ENCODE measurements at places on chromosomes 16 and 17.

DNA sequence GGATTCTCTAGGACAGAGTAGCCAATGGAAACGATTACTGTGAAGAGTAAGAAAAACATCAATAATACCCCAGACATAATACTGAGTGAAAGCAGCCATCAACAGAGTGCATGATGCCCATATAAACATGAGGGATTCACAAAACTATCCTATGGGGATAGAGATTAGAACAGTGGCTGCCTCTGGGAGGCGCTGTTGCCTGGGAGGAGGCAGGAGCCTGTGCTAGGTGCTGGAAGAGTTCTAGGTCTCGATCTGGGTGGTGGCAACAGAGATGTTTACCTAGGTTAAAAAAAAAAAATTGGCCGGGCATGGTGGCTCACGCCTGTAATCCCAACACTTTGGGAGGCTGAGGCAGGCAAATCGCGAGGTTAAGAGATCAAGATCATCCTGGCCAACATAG is 7.9 kb downstream of the FA2H start:
- DNase-seq = no peak

DNA sequence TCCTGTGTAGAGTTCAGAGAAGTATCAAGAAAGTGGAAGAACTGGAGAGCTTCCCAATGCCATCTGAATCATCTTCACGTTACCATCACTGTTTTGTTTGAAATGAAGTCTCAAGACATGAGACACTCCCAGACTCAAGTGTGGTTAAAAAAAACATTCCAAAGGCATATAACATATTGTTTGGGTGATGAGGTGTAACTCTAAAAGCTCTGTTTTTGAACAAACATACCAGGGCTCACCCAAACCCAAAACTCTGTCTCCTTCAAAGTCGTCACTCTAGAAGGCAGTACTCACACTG is 6.3 kb upstream of the ZCCHC14 start:
- DNase-seq = no peak

DNA sequence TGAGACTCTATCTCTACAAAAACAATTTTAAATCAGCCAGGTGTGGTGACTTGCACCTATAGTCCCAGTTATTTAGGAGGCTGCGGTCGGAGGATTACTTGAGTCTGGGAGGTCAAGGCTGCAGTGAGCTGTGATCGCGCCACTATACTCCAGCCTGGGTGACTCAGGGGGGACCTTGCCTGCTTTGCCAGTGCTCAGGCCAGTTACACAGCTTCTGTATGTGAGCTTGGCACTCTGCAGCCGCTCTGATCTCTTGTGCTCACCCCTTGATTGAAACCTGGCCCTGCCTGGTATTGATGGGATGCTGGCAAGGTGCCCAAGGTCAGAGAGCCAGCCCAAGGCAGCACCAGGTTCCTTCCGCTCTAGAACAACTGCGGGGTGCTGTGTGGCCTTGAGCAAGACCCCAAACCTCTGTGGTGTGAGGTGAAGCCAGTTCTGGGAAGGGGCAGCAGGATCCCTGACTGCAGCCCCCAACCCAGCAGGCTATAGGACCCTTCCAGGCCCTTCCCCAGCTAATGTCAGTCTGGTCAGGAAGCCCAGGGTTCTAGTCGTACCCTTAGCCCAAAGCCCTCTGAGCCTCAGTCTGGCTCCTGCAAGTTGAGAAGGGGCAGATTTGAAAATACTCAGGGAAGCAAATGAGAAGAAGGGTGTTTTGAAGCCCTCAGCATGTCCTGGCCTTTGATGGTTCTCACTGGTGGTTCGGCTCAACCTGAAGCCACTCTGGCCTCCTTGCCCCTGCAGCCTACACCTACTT is 18.9 kb downstream of the MMP15 start:
- no peak for DNase-seq

DNA sequence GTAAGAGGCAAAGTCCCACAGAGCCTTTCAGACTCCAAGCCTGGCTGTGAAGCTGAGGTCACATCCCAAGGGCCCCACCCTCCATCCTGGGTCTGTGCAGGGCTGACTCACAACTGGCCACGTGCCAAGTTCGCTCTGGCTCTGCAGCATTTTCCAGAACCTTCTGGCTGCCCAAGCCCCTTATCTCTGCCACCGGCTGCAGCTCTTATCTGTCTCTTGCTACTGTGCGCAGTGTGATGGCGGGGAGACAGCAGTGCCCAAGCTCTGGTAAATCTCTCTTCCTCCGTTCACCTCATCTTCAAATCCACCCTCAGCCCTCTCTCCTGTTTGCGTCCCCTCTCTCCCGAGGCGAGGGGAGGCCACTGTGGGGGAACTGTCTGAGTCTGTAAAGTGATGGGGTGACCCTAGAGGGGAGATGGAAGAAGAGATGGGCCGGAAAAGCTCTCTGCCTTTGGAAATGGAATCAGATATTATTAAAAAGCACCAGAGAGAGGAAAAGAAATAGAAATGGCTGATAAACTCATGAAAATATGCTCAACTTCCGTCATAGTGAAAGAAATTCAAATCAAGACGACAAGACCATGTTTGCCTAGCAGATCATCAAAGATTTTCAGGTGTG is 162.7 kb upstream of the CDC42EP4 start:
- no peak for DNase-seq

DNA sequence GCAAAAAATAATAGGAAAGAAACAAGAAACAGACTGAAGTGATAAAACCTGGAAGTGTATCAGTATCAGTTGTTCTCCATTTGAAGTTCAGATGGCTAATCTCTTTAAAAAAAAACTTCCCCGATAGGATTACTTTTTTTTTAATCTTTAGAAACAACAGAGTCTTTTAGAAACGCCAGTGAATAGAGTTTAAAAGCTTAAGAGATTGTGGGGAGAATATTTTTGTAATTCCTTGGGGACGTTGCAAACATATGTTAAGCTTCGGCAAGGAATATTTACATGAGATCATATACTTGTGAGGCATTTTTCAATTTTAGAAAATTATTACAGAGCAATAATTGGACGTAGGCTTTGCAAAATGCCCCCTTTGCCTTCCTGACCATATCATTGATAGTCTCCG is 13.2 kb downstream of the MAF start:
- DNase-seq = peak; percentile 3

GRCh38 chr16:19446300-19446846 is 28.7 kb downstream of the TMC5 start:
- no peak for DNase-seq

- DNase-seq = no peak
Measured at GRCh38 chr16:84501077-84501735, 3.3 kb downstream of the MEAK7 start.

DNA sequence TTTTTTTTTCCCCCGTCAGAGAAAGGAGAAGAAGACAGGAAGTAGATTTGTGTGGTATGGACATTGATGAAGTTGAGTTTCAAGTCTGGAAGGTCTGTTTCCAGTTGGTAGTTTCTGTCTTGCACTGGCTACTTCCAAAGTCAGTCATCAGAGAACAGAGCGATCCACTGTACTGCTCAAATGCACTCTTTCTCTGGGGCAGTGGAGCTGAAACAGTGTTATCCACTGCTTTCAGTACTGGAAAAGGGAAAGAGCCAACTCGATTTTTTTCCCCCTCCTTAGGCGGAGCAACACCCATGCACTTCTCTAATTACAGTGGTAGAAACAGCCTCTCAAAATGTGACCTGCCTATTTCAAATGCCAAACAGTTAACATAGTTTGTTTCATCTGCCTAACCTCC is 7.4 kb downstream of the PRKCA start:
- no peak for DNase-seq

Data from NCI-H2171 treated with DMSO at 0.1 percent for 48 hours (cell line).